NCI-H446 treated with DMSO at 0.1 percent for 48 hours (cell line): ENCODE measurements at places on chromosomes 6 and 20.

DNA sequence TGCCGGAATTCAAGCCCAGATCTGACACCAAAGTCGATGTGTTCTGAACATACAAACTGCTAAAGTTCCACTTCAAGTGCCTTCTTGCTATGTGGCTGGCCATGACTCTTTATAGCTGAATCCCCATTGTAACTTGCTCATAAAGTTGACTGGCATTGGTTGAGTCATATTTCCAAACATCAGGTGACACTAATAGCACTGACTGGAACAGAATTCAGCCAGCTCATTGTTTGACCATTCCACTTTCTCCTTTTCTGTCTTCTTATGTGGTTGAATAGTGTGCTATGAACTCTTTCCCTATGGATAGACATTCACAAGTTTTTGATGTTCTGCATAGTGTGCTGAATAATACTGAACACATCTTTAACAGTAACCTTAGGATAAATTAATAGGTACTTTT, 266.2 kb upstream of the ZFP64 start:
- DNase-seq: no peak

GRCh38 chr6:168939041-168939440, 314.6 kb downstream of the THBS2 start:
- DNase-seq: no peak

DNA sequence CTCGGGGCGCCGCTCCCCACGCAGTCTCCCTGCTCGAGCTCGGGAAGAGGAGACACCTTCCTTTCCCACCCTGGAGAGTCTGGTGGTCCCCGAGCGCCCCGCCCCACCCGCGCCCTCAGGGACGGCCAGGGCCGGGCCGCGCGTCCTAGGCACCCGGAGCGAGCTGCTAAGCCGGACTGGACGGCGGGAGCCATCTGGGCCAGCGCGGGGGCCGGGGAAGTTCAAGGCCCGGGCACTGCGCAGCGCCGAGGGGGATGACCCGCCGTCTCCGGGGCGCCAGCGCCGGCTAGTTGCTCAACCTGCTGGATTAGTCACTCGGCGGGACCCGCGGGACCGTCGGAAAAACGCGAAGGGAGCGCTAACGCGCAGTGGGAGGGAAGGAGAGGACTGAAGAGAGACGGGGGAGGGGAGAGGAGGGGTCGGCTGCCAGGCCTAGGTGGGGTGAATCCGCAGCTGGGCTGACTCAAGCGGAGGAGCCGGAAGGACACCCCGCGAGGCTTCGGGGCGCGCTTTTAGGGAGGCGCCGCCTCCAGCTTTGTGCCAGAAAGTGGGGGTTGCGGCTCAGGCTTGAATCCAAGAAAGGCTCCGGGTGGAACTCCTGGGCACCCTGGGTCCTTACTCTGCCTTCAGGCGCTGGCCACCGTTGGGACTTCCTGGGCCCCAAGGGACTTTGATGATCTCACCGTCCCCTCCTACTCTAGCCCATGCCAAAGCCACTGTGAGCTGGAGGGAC, 75.7 kb upstream of the FOXP4 start:
- DNase-seq: no peak

DNA sequence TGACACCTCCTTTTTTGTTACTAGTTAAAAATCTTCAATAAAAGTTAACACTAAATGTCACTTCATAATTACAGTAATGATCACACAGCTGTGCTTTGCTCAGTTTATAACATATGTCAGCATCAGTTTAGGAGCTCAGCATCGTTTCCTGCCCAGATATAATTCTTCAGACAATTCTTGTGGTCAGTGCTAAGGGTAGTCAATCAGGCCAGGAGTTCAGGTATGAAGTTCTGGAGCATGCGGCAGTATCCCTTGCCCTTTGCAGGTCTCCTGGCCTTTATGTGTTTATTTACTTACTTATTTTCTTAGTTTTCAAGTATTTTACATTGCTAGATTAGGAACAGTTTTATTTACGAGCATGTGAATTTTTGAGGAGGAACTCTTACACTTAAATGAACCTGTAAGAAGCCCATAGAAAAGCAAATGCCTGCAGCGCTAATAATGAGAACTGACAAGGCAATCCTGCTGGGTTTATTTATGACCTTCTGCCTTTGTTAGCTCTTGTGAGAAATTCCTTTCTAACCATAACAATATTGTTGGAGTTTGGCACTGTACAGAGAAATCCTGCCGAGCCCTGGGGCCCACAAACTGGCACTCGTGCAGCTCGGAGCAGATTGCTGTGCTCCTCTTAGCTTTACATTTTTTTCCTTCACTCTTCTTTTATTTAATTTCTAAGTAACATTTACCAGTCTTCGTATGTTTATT, 252.8 kb downstream of the TMEM242 start:
- DNase-seq: peak; percentile 60

DNA sequence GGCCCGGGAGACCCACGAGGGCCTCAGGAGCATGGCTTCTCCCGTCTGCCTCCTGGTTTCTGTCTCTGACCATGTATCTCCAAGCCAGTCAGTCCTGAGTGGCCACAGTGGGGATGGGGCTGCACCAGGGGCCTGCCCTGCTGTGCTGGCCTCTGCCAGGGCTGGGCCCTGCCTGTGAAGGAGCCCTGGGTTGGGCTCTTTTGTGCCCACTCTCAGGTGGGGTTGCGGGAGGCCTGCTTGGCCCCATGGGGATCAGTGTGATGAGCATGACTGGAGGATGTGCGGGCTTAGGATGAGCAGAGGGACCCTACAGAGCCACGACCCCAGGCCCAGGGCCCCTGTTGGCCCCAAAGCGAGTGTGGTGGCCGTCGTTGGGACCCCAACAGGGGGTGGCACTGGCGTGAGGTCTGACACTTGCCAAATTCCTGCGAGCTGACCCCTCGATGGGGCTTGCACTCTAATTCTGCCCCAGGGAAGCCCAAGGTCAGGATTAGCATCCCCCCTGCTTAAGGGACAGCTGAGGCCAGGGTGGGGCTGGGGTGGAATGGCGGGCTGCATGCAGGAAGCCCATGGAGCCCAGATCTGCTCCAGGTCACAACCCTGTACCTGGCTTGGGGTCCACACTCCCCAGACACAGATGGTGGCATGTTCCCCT, 90.0 kb upstream of the BHLHE23 start:
- no peak for DNase-seq

- no peak for DNase-seq
Observed at GRCh38 chr6:15618685-15619084, 44.1 kb downstream of the DTNBP1 start.

DNA sequence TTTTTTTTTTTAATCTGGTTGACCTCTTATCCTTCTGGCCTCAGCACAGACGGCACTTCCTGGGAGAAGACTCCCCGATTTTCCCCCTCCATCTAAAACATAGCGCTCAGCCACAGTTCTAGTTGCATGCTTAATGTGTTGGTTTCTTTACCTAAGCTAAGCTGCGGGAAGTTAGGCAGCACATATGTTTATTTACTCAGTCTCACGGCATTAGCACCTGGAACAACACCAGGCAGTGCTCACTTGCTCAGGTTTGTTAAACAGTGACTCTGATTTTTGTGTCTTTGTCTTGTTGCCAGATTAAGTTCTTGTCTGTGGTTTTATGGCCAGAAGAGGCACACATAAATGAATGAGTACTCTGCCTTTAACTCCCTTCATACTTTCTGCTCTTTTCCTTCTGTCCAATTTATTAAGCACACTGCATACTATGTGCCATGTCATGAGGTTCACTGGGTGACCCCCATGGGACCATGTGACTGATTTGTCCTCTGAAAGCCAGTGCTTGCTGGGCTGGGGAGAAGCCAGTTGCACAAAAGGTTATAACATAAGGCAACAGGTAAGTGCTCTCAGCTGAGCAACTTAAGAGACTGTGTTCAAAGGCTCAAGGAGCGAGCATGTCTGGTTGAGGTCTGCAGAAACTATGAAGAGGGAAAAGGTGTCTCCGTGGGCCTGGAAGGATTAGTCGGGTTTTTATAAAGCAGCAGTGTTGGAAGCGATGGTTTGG, 93.6 kb downstream of the RPP40 start:
- no peak for DNase-seq
